ENCODE measurements at places on chromosomes 13 and 19.

- DNase-seq: no peak
Measured at GRCh38 chr13:53601113-53601512, 572.5 kb downstream of the OLFM4 start.

DNA sequence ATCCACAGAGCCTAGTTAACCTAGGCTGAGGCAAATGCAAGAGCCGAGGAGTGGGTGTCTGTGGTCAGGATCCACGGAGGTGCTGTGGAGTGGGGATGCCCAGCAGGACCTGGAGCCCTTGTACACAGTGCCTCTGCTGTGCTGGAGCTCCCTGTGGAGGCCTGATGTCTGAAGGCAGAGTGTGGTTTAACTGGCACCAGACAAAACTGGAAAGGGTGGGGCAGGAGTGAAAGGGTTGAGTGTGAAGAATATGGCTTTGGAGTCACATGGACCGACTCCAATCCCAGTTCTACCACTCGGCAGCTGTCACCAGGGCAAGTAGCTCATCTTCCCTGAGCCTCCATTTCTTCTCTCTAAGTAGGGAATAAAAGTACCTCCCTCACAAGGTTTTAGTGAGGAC, 60.3 kb upstream of the GPR12 start:
- no peak for DNase-seq

GRCh38 chr13:79353693-79354092, 52.4 kb downstream of the RBM26 start:
- no peak for DNase-seq

DNA sequence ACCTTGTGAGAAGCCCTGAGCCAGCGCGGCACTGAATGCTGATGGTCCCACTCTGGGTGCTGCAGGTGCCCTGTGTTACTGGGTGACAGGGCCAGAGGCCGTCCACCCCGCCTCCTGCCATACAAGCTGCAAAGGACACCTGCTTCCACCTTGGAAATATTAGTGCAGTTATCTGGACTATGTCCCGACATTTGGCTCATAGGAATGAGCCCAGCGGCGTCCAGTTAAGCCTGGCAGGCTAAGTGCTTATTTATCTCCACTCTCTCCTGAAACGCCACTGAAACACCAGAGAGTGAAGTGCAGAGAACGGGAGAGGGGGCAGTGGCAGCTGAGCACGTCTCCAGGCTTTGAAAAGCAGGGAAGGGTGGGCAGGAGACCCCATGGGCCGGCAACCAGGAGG, 145.8 kb downstream of the KDM4B start:
- DNase-seq: no peak

DNA sequence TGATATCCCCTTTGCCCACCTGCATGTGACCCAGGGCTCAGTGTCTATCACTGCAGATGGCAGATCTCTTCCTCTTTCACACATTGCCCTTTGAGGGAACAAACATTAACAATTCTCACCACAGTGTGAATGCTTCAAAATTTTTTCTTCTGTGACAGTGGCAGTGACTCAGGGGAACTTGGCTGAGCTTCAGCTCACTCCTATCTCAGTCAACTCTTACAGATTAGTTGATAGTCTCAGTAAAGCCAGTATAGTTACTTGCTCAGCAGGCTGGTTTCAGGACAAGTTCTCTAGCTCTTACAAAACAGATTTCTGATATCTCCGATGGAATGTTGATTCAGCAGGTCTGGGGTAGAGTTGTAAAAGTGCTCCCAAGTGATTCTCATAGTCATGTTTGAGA, 166.9 kb downstream of the DLEU7 start:
- DNase-seq: no peak

GRCh38 chr13:76759877-76760276, 126.3 kb downstream of the KCTD12 start:
- DNase-seq: no peak

DNA sequence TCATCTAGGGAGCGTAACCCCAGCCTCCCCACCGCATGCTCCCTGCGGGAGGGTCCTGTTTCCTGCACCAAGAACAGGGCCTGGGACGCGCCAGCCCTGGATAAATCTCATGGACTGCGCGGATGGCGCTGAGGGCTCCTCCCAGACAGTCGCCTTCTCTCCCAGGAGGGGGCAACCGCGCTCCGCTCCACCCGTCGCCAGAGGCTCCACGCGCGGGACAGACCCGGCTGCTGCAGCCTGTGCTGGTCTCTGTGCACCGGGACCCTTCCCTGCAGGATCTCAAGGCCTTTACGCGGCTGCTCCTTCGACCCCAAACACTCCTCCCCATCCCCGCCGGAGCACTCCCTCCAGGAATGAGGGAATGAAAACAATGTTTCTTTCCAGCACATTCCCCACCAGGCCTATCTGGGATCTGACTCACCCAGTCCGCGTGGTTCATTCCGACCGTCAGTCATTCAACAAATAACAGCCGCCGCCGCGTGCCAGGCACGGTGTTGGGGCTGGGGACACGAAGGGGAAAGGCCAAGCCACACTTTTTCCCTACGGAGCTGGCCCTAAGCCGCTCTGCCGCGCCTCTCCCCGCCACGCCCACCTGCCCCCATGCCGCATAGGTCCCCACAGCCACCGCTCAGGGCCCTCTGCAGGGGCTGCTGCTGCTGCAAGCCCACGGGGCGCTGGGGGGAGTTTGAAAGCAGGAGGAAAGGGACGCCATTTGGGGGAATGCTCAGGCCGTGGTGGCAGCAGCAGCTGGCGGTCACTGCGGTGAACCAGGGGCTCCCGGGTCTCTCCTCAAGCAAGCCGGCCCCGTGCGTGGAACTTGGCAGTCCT, 6.0 kb downstream of the PNMA8B start:
- no peak for DNase-seq

- no peak for DNase-seq
Measured at GRCh38 chr13:114319441-114319913, 5.2 kb downstream of the CHAMP1 start.

DNA sequence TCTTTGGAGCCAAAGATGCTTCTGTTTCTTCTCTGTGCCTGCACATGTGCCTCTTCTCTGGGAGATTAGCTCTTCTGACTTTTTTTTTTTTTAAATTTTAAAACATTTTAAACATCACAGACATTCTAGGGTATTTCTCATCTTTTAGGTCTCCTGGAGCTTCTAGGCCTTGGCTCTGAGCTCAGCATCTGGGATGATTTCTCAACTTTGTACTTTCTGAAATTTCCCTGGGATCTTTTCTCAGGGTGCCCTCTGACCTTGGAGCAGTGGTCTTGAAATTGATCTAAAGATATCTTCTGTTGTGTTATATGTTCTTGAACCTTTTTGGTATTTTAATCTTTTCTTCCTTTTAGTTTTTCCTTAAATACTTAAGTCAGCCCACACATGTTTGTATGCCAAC, 6.2 kb downstream of the WASF3 start:
- no peak for DNase-seq

GRCh38 chr13:30108913-30109237, 198.5 kb downstream of the KATNAL1 start:
- DNase-seq: no peak

DNA sequence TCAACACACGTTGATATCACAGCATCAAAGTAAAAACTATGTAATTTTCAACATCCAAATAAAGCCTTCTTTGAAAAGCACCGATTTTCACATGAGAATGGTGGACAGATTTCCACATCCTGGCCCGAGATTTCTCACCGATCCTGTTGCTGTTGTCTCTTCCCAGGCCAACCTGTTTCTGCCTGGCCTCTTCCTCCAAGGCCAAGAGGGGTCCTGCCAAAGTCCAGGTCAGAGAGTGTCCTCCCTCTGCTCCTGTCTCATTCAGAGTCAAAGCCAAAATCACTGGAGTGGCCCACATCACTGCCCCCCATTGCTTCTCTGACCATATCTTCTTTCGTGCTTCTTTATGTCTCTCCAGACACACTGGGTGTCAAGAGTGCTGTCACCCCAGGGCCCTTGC, 49.5 kb downstream of the CHST8 start:
- no peak for DNase-seq

DNA sequence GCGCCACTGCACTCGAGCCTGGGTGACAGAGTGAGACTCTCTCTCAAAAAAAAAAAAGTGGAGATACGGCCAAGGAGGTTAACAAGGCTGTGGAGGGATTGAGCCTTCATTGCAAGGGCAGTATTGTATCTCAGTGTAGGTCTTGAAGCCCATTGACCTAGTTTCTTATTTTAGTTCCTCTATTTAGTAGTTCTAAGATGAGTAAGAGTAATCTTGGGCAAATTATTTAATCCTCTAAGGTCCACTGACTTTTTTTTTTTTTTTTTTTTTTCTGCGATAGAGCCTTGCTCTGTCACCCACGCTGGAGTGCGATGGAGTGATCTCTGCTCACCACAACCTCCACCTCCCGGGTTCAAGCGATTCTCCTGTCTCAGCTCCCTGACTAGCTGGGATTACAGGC, 14.3 kb upstream of the ILF3 start:
- DNase-seq: no peak

DNA sequence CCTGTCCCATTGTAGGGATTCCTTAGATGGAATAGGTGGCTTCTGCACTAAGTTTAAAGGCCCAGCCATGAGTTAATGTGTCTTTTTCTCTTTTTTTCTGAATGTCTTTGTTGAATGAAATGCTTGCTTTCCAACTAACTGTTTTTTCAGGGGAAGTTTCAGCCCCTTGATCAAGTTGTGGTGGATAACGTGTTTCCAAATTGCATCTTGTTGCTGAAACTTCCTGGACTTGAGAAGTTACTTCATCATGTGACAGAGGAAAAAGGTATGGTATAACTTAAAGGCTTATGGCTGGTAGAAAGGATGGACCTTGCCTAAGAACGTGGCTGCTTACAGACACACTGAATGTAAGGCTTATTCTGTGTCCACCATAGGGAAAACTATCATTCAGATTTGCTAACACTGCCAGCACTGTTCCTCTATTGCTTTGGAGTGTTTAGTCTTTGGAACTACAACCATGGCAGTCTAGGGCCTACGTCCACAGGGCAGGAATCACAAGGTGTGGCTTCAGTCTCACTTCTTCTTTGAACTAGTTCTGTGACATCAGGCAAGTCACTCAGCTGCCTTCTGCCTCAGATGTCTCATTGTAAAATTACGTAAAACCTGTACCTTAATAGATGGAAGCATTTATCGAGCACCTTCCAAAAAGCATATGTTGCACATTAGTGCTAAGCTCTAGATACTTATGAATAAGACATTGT, 25.3 kb downstream of the RNASEH2B start:
- DNase-seq: no peak

GRCh38 chr13:55714120-55714519, 1426.6 kb upstream of the PRR20A start:
- DNase-seq: no peak

- DNase-seq: no peak
Measured at GRCh38 chr13:112750570-112750969, 60.7 kb downstream of the ATP11A start.

- DNase-seq: no peak
Measured at GRCh38 chr13:40983725-40984667, 35.1 kb downstream of the ELF1 start.

DNA sequence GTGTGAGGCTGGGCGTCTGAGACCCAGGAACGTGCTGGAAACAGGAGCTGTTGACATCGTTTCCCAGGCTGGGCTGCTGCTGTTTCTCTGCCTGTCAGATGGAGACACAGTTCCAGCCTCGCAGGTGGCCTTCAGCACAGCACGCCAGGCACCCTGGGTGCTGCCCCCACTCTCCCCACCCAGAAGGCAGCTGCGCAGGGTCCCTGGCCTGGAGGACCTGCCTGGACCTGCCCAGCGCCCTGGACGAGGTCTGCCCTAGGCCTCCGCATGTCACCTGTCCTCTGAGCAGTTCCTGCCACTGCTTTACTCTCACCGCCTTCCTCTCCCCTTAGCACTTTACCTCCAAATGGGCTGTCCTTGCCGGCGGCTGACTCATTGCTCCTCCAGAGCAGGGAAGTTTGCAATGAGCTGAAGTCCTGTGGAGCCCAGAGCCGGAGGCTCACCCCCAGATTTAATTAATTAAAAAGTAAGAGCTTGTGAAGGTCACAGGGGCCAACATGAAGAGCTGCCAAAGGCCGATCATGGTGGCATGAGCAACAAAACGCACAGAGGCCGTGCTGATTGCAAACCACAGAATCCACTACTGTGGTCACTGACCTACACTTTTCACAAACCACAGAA, 32.2 kb downstream of the C13orf46 start:
- DNase-seq: no peak

DNA sequence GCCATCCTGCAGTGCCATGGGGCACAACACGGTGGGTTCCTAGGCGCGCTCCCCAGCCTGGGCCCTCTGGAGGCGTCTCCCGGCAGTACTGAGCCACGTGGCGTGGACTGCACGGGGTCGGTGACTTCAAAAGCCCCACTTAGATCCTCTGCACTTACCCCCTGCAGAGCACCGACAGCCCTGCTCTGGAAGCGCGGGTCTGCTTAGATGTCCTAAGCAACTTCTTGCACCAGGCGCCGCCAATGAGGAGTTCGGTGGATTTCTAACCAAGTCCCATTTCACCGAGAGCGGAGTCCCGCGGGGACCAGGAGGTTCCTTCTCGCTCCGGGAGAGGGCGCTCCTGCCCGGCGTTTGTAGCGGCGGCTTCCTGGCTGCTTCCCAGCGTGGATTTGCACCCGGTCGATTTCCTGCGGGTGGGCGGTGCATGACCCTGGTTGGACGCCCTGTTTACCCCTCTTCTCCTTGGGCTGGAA, 25.2 kb upstream of the ZNF845 start:
- no peak for DNase-seq

- DNase-seq: peak; percentile 73
Measured at GRCh38 chr13:108227651-108228272, 9.6 kb downstream of the ABHD13 start.
